ENCODE measurements at places on chromosomes 12 and 14.

GRCh38 chr12:32197421-32197820, 90.8 kb downstream of the BICD1 start:
- DNase-seq: no peak

DNA sequence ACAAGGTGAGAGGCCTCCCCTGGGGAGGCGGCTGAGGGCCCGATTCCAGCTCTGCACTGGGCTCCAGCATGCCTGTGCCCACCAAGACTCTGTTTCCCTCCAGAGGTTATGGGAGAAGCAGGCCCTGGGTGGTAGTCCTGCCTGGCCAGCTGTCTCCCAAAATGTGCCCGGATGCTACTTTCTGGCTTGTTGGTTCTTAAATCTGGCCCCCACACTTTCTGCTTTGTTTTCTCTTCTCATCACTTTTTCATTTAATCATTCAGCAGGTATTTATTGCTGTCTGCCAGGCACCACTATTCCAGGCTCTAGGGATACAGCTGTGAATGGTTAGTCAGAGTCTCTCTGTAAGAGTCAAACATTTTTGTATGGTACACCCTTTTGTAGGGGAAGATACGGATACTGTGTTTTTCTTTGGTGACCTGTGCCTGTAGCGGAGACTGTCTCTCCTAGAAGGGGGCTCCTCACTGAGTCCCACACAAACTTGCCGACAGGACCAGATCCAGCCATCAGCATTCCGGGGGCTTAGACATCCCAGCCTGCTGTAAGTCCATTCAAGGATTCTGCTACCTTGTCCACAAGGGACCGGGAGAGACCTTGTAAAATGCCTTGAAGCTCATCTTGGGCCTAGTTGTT, 3.8 kb downstream of the DHRS2 start:
- DNase-seq: no peak

- peak; percentile 50 for DNase-seq
Observed at GRCh38 chr12:9064201-9064814, 51.4 kb downstream of the A2M start.

- DNase-seq: peak; percentile 71
Observed at GRCh38 chr14:67618617-67619063, 1.1 kb upstream of the ARG2 start.

DNA sequence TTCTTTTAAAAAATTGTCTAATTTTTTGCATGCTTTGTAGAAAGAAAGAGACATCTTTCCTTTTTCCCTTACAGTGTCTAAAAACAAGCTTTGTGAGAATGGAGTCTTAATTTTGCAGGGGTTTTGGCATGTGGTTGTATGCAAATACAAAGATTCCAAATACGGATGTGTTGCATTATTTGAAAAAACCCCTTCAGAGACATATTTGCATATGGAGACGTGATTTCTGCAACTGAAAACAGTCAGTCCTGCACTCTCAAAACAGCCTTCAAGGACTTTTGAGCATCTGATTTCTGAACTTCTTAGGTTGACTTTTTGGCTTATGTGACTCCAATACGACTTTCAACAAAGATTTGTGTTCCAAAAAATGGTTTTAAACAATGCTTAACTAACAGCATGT, 7.8 kb downstream of the IRAK3 start:
- no peak for DNase-seq

GRCh38 chr12:102763061-102763460, 154.0 kb downstream of the PAH start:
- DNase-seq: no peak

DNA sequence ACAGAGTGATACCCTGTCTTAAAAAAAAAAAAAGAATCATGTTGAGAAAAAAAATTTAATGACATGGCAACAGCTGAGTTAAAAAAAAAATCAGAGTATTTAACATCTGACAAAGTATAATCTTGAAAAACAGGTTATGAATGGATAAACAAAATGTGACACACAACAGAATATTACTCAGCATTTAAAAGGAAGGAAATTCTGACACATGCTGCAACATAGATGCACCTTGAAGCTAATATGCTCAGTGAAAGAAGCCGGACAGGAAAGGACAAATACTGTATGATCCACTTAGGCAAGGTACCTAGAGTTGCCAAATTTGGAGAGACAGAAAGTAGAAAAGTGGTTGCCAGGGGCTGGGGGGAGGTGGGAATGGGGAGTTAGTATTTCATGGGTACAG, 19.4 kb upstream of the EIF2B2 start:
- no peak for DNase-seq

DNA sequence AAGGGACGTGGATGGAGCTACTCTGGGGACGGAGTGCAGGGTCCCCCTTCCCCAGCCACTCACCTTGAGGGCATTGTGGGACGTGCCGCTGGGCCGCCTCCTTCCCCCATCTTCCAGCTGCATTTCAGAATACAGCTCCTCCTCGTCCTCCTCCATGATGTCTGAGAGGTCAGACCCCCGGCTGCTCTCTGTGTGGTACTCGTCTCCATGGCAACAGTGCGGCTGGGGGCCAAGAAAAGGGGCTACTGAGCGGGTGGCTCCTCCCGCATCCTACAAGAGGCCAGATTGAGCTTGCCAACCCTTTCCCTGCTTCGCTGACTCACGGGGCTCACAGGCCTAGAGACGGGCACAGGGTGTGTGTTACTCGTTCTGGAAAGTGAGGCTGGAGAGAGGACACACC, 90.4 kb downstream of the PIWIL1 start:
- no peak for DNase-seq

- no peak for DNase-seq
Observed at GRCh38 chr12:52387859-52388258, 2.4 kb upstream of the KRT84 start.

DNA sequence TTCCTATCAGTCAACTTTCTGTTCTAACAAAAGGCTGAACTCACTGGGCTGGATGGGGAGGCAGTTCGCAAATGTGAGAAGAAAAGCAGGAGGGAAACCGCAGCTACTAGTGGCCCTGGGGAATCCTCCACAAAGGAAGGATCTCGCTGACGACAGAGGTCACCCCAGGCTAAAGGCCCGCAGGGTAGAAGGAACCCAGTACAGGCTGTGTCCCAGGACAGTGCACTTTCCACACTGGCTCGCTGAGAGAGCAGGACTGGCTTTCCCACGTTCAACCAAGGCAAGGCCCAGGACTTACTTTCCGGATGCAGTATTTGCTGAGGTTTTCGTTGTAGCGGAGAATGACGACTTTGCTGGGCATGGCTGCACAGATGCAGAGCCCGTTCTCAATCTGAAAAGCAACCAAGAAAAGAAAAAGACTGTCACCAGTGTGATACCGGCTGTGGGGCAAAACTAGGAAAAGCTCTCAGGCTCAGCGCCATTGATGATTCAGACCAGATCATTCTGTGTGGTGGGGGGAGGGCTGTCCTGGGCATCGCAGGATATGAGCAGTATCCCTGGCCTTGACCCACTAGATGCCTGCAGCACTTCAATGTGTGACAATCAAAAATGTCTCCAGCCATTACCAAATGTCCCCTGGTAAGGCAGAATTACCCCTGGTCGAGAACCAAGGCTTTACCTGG, 36.3 kb downstream of the PRKAB1 start:
- peak; percentile 38 for DNase-seq

- DNase-seq: no peak
Observed at GRCh38 chr12:6172862-6173261, 27.3 kb upstream of the CD9 start.

DNA sequence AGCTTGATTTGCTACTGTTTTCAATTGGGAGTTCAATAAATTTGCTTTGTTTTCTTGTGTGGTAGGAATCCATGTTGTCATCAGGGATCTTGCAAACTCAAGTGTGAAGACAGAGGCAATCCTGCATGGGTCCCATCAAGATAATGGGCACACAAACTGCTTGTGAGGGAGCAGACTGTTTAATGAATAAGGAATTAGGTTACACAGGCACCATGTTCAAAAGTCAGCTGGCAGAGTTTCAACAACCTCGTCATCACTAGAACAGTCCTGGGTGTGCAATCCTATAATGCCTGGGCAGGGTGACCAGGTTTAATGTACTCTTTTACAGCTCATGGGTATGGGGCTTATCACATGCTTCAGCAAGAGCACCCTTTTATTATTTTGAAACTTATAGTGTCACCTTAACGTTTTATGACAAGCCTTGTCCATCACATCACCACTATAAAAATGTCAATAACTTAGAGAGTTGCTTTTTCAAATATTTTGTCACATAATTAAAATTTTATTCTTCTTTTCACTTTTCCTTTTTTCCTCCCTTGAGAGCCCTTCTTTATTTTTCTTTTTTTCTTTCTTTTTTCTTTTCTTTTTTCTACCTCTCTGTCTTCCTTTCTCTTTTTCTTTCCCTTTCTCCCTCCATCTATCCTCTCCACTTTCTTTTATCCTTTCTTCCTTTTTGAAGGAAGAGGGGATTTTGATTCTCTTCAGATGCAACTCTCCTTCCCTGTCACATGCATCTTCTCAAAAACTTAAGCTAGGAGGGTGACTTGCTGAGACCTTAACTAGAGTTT, 252.2 kb upstream of the ATP2B1 start:
- peak; percentile 54 for DNase-seq

DNA sequence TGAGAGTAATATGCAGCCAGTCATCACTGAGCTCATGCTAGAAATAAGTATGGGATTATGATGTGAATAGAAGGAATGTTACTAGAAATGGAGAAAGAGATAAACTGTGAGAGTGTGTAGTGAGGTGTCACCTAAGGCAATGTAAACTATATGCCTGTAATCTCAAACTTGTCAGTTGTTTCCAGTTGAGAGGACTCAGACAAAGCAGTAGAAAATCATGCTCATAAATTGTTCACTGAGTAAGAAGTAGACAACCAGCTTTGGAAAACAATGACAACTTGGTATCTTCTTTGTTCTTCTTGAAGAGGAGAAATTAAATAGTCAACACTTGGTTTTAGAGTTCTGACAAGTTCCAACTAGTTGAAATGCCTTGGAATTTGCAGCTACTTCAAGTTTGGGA, 148.5 kb upstream of the OR4E1 start:
- DNase-seq: no peak

DNA sequence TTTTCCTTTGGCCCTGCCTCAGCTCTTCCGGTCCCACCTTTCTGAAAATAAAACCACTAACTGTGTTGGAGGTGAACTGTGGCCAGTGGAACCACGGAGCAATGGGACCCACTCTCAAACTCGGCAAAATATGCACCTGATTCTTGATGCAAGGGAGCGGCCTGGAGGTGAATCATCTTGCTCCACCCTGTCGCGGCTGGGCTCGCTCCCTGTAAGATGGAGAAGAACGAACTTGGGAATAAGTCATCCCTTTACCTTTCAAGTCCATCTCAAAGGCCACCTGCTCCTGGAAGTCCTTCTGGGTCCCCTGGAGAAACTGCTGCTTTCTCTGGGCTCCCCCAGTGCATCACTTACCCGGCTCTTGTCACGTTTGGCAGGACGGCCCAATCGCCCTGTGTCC, 309.9 kb downstream of the BCL11B start:
- no peak for DNase-seq

DNA sequence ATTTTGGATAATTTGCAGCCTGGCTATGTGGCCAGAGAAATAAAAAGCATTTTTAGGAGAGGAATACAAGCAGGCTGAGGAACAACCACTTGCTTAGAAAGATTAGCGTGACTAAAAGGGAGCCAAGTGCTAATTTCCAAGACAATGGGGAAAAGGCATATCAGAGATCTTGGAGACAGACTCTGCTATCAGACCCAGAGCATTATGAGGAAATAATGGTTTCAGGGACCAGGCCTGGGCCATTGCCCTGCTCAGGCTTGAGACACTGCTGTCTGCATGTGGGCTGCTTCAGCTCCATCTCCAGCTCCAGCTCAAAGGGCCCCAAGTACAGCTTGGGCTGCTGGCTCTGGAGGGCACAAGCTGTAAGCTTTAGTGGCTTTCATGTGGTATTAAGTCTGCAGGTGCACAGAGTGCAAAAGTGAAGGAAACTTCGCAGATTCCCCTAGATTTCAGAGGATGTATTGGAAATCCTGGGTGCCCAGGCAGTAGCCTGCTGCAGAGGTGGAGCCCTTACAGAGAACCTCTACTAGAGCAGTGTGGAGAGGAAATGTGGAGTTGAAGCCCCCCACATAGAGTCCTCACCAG, 449.2 kb downstream of the ZFP36L1 start:
- no peak for DNase-seq

DNA sequence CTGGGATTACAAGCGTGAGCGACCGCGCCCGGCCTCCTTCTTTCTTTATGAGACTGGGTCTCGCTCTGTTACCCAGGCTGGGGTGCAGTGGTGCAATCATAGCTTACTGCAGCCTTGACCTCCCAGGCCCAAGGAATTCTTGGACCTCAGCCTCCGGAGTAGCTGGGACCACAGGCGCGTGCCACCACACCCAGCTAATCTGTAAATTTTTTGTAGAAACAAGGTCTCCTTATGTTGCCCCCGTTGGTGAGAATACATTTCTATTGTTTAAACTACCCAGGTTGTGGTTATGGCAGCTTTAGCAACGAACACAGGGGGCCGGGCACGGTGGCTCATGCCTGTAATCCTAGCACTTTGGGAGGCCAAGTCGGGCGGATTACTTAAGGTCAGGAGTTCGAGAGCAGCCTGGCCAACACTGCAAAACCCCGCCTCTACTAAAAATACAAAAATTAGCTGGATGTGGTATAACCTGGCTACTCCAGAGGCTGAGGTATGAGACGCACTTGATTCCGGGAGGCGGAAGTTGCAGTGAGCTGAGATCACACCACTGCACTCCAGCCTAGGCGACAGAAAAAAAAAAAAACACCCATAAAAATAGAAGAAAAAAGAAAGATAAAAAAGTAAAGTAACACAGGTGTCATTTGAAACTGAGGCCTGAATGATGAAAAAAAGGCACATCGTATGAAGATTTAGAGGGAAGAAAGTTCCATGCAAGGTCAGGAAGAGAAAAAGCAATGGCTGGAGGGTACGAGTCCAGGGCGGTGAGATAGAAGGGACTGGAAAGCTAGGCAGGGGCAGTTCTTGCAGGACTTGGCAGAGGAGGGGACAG, 977 bp upstream of the TMEM120B start:
- peak; percentile 47 for DNase-seq

DNA sequence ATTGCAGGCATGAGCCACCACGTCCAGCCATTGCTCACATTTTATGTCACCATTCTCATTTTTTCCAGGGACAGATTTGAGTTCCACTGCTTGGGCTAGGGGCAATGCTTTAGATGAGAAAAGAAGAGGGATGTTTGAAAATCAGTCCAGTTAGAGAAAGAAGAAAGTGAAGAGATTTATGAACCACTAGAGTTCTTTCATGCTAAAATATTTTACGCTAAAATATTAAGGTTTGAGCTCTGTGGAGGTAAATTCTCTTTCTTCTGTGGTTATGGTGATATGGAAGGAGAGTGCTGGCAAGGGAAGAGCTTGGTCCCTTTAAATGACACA, 21.5 kb downstream of the CFL2 start:
- DNase-seq: no peak

- peak; percentile 91 for DNase-seq
Observed at GRCh38 chr12:6335451-6336078, 6.3 kb downstream of the TNFRSF1A start.

- DNase-seq: peak; percentile 57
Observed at GRCh38 chr14:58272588-58273372, 25.6 kb upstream of the ARID4A start.

Data from fibroblast of lung (primary cell).